ENCODE measurements at places on chromosomes 3 and 15.

DNA sequence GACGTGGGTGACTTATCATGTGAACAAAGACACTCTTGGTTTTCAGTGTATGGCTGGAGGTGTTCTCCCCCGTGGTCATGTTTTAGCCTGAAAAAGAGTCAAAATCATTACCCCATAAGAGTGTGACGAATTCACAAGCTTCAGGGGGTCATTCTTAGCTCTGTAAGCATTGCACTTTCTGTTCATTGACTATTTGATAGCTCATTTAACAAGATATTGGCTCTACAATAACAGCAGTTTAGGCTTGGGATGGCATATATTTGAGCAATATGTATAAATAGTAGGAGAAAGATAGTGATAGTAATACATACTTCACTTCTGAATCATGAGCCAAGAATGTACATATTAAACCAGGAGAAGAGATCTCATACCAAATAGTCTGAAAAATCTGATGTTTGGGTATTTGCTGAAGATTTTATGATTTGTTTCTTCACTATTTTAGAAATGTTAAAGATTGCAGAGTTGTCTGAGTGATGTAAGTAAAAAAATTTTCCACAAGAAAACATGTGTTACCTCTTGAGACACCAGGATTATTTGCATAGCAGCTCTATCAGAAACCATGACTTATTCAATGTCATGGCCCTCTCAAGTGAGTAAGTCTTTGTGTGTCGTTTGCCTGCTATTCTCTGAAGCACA lies 996.0 kb downstream of the OTOL1 start:
- no peak for DNase-seq

- DNase-seq: no peak
These were observed 116.4 kb downstream of the OXSM start for GRCh38 chr3:25906132-25906906.

GRCh38 chr3:123005291-123005690 lies 22.3 kb downstream of the SEMA5B start:
- DNase-seq: no peak

- DNase-seq: no peak
These were observed 56.2 kb downstream of the SRGAP3 start for GRCh38 chr3:9193211-9193610.

DNA sequence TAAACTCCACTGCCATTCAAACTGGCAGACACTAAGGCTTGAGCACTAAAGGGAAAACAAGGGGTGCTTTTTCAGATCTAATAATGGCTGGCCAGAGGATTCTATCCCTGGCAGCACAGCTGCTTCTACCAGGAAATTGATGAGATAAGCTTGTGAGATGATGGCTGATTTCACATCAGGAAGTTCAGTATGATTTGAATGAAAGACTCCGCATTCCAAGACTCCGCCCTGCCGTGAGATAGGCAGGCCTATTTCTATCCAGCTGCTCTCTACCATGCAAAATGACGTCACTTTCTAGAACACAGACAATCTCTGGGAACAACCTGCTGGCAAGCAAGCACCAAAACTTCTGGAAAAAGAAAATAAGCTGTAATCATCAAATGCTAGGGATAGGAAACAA lies 171.8 kb downstream of the WDR76 start:
- DNase-seq: no peak

GRCh38 chr3:189530822-189531221 lies 100.4 kb upstream of the TP63 start:
- DNase-seq: no peak

- DNase-seq: no peak
These were observed 60.8 kb downstream of the USP13 start for GRCh38 chr3:179713643-179714090.

DNA sequence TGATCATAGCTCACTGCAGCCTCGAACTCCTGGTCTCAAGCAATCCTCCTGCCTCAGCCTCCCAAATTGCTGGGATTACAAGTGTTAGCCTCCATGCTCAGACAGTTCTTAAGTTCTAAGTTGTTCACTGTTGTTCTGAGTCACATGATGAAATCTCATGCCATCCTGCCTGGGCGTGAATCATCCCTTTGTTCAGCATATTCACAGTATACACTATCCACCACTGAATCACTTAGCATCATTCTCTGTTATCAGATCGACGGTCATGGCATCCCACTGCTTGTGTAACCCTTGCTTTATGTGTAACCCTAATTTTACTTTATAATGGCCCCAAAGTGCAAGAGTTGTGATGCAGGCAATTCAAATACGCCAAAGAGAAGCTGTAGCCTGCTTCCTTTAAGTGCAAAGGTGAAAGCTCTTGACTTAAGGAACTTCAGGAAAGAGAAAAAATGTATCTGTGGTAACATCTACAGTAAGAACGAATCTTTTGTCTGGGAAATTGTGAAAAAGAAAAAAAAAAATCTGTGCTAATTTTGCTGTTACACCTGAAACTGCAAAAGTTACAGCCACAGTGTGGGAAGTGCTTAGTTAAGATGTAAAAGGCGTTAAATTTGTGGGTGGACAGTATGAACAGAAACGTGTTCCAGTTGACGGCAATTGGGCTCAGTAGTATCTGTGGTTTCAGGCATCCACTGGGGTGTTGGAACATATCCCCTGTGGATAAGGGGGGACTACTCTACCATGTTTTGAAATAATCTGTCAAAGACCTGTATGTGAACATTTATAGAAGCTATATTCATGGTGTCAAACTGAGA lies 80.6 kb downstream of the PCOLCE2 start:
- no peak for DNase-seq

Measured in activated effector memory CD4-positive, alpha-beta T cell treated with Interleukin-2 at 50 U/mL for 16 hours (primary cell).